Heart left ventricle (tissue), 16 donors: ENCODE measurements at places on chromosomes 6 and 20. TPM values are rescaled to one million over a fixed set of nuclear protein-coding genes. Genes with fewer than 3 reads are reported as not detected.

Gene SLC26A8
- total RNA-seq = not detected

Gene PRND
- total RNA-seq = 0.06 TPM

Gene SLC35D3
- not detected for total RNA-seq

Gene MROH8
- total RNA-seq = 7.1 TPM

Gene ULBP3
- total RNA-seq = 1.1 TPM

Gene THEMIS
- 0.39 TPM for total RNA-seq

Gene KCNS1
- total RNA-seq = not detected

Gene UCKL1
- 38.0 TPM for total RNA-seq

Gene ERVFRD-1
- not detected for total RNA-seq

Gene MYMX
- total RNA-seq = not detected

Gene SDC4
- 63.0 TPM for total RNA-seq

Gene C6orf15
- not detected for total RNA-seq

Gene SCRT2
- not detected for total RNA-seq

Gene DEFB119
- not detected for total RNA-seq

GRCh38 chr6:116663308-116663707, 5.3 kb downstream of the ZUP1 start:
- no peaks in the 10 kb centered on the region for H3K36me3 ChIP-seq
- no peak overlapping the region for H3K27ac ChIP-seq
- peaks cover 4% of the 10 kb centered on the region for H3K4me1 ChIP-seq
- no peak overlapping the region for H3K4me3 ChIP-seq
- H3K27me3 ChIP-seq = no peaks in the 10 kb centered on the region
- DNase-seq = no peak

DNA sequence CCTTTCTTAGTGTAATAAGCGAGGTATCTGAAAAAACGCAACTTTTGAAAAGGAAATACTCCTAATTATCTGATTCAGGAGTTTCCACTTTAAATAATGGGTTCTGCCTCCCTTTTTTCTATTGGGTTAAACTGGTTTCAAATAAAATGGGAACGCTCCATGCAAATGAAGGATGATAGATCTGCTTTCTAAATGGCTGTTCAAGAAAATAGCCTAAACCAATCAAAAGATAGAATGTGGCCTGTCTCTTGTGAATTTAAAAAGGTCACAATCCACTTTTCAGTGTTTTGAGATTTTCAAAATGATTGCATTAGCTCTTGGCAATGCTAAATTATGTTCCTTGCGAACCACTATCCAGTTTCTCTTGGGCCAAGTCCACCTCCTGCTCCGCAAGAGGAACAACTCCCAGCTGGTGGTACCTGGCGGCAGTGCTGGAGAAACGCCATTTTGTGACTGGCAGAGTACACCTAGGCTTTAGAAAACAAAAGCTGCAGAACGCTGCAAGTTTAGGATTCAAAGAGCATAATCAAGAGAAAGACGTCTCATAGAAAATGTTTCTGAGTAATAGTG, 56.7 kb downstream of the TRIM38 start:
- no peaks in the 10 kb centered on the region for H3K27me3 ChIP-seq
- DNase-seq = no peak
- no peak overlapping the region for H3K4me3 ChIP-seq
- H3K27ac ChIP-seq = no peak overlapping the region

- H3K4me1 ChIP-seq = no peaks in the 10 kb centered on the region
- no peak for DNase-seq
- no peak overlapping the region for H3K4me3 ChIP-seq
- no peak overlapping the region for H3K27ac ChIP-seq
- H3K27me3 ChIP-seq = no peaks in the 10 kb centered on the region
Measured at GRCh38 chr20:23823621-23824324, 2.8 kb downstream of the CST2 start.

DNA sequence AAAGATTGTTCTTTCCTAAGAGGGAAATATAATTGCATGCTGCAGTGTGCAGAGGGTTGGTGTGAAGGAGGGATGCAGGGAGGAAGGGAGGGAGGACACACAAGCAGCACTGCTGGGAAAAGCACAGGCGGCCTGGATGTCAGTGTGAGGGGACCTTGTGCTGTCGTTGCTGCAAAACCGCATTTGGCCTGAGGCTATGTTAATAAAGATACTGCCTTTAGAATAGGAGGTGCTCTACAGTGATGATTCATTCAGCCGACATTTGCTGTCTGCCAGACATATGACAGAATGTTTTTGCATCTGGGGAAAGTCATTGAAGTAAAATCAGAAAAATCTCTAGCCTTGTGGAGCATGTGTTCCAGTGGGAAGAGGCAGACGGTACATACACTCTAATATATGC, 50.5 kb upstream of the TRIM26 start:
- no peak for DNase-seq
- peaks cover 13% of the 10 kb centered on the region for H3K4me1 ChIP-seq
- no peak overlapping the region for H3K27ac ChIP-seq
- H3K27me3 ChIP-seq = peaks cover 7% of the 10 kb centered on the region

- H3K36me3 ChIP-seq = no peaks in the 10 kb centered on the region
- DNase-seq = no peak
- H3K27ac ChIP-seq = no peak overlapping the region
- H3K27me3 ChIP-seq = no peaks in the 10 kb centered on the region
- H3K4me1 ChIP-seq = no peaks in the 10 kb centered on the region
Measured at GRCh38 chr6:118780668-118781067, 113.3 kb upstream of the ASF1A start.

GRCh38 chr6:136188486-136188885, 61.6 kb downstream of the MTFR2 start:
- H3K4me1 ChIP-seq = no peaks in the 10 kb centered on the region
- H3K27me3 ChIP-seq = no peaks in the 10 kb centered on the region
- peaks cover 66% of the 10 kb centered on the region for H3K36me3 ChIP-seq
- H3K4me3 ChIP-seq = no peak overlapping the region
- no peak overlapping the region for H3K27ac ChIP-seq

GRCh38 chr20:41261790-41262717, 55.5 kb downstream of the ZHX3 start:
- no peak overlapping the region for H3K4me3 ChIP-seq
- peaks cover 3% of the 10 kb centered on the region for H3K36me3 ChIP-seq
- no peaks in the 10 kb centered on the region for H3K27me3 ChIP-seq

GRCh38 chr6:117270055-117270842, 4.9 kb downstream of the VGLL2 start:
- peak overlapping the region; percentile 6 for H3K4me3 ChIP-seq
- H3K36me3 ChIP-seq = no peaks in the 10 kb centered on the region
- H3K27ac ChIP-seq = no peak overlapping the region

DNA sequence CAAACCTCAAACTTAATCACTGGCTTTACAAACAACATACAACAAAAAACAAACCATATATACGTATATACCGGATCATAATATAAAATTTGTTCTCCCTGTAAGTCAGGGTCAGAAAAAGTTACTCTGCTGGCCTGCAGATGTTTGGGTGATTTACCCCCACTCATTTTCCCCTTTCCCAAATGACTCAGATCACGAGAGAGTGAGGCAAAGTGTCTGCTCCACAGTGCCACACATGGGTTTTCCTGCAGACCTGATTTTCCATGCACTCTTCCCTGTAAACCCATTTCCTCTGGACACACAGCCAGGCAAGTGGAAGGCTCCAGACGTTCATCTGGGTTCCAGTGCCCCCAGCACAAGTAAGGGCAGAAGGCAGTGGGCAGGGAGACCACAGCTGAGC, 23.5 kb downstream of the GFOD1 start:
- H3K27ac ChIP-seq = no peak overlapping the region
- peaks cover 68% of the 10 kb centered on the region for H3K4me1 ChIP-seq
- H3K27me3 ChIP-seq = no peaks in the 10 kb centered on the region
- H3K4me3 ChIP-seq = no peak overlapping the region

GRCh38 chr6:130788954-130789353, 38.3 kb upstream of the SMLR1 start:
- DNase-seq = no peak
- H3K4me1 ChIP-seq = no peaks in the 10 kb centered on the region
- no peak overlapping the region for H3K27ac ChIP-seq
- no peaks in the 10 kb centered on the region for H3K27me3 ChIP-seq

DNA sequence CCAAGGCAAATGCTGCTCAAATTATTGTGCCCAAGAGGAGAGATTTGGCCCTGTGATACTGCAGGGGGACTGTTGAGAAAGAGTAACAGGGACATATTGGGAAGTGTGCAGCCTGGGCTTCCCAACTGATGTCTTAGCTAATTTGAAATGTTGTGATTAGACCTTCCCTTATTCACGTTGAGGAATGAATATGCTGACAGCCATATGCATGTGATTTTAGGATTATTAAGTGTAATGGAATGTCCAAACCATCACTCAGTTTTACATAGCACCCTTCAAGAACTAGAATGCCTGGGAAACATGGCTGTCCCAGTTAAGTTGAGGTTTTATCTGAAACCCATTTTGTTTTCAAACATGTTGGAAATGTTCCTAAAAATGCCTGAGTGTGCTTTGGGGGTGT, 81.4 kb downstream of the CARMIL1 start:
- DNase-seq = no peak
- H3K36me3 ChIP-seq = no peaks in the 10 kb centered on the region
- H3K4me1 ChIP-seq = peaks cover 35% of the 10 kb centered on the region

GRCh38 chr6:80223743-80224212, 117.3 kb downstream of the BCKDHB start:
- no peaks in the 10 kb centered on the region for H3K4me1 ChIP-seq
- no peak overlapping the region for H3K4me3 ChIP-seq
- no peaks in the 10 kb centered on the region for H3K36me3 ChIP-seq
- H3K27me3 ChIP-seq = no peaks in the 10 kb centered on the region

DNA sequence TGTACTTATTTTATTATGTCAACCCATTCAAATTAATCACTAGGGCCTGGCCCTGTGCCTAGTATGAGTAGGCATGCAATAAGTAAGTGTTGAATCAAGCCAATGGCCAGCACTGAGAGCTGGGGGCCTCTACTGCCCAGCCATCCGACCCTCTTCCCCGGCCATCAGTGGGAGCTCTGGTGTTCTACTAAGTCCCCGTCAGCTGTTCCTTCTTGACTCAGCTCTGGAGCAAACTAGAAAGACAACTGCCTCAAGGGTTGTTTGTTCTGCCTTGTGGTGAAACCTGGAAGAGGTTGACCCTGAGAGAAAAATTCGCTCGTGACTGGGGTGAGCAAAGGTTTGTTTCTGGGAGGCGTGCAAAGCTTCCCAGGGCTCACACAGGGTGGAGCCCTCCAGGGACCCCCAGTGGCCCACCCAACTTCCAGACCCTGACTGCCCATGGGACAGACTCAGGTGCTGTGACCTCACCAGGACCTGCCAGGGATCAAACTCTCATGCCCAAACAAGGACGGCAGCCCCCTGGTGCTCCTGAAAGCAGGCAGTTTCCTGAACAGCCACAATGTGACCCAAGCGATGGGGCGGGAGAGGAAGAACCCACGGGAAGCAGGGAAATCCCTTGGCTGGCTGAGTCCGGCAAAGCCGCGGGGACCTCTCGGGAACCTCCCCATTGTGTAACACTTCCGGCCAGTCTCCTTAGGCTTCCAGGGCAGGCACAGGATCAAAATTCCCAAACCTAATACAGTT, 50.4 kb downstream of the BANF2 start:
- DNase-seq = peak; percentile 81
- H3K4me1 ChIP-seq = peaks cover 12% of the 10 kb centered on the region
- H3K4me3 ChIP-seq = no peak overlapping the region
- no peaks in the 10 kb centered on the region for H3K36me3 ChIP-seq
- no peak overlapping the region for H3K27ac ChIP-seq
- no peaks in the 10 kb centered on the region for H3K27me3 ChIP-seq

GRCh38 chr20:58470336-58471192, 44.6 kb downstream of the APCDD1L start:
- no peaks in the 10 kb centered on the region for H3K4me1 ChIP-seq
- DNase-seq = no peak
- no peaks in the 10 kb centered on the region for H3K36me3 ChIP-seq
- H3K27me3 ChIP-seq = no peaks in the 10 kb centered on the region
- no peak overlapping the region for H3K27ac ChIP-seq

DNA sequence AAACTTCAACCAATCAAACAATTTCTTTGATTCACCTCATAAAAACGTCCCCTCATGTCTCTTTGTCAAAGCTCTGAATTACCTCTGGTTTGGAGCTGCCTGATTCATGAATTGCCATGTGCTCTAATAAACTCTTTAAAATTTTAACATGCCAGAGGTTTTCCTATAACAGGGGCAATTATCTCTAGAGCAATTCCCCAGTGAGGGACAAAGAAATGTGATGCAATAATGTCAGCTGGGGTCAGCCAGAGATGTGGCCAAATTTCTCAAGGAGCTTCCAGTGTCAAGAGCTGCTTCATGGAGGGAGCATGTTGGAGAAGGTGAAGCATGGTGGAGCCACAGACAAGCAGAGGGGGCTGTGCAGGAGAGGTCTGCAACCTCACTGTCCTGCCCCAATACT, 38.7 kb upstream of the RFPL4B start:
- H3K4me3 ChIP-seq = no peak overlapping the region
- H3K4me1 ChIP-seq = peaks cover 13% of the 10 kb centered on the region
- no peaks in the 10 kb centered on the region for H3K27me3 ChIP-seq
- DNase-seq = no peak
- no peak overlapping the region for H3K27ac ChIP-seq

DNA sequence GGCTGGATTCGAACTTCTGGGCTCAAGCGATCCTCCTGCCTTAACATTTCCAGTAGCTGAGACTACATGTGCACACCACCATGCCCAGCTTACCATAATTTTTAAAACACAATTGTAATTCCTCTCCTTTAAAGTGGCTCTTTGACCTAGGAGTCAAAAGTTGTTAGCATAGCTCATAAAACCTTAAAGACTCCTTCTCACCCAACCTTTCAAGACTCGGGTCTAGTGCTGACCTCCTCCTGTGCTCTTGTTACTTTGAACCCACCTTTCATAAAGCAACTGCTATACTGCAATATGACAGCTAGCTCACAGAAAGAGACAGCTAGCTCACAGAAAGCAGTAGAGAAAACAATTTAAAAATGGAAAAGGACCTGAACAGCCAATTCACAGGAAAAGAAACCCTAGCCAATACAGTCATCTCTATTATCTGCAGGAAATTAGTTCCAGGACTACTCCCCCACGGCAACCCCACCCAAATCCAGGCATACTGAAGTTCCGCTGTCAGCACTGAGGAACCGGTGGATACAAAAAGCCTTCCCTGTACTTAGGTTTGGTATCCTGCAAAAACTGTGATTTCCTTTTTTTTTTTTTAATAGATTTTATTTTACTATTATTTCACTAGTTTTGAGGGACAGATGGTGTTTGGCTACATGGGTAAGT, 20.3 kb downstream of the SSR1 start:
- H3K4me3 ChIP-seq = no peak overlapping the region
- no peaks in the 10 kb centered on the region for H3K27me3 ChIP-seq
- peak overlapping the region; percentile 7 for H3K27ac ChIP-seq

DNA sequence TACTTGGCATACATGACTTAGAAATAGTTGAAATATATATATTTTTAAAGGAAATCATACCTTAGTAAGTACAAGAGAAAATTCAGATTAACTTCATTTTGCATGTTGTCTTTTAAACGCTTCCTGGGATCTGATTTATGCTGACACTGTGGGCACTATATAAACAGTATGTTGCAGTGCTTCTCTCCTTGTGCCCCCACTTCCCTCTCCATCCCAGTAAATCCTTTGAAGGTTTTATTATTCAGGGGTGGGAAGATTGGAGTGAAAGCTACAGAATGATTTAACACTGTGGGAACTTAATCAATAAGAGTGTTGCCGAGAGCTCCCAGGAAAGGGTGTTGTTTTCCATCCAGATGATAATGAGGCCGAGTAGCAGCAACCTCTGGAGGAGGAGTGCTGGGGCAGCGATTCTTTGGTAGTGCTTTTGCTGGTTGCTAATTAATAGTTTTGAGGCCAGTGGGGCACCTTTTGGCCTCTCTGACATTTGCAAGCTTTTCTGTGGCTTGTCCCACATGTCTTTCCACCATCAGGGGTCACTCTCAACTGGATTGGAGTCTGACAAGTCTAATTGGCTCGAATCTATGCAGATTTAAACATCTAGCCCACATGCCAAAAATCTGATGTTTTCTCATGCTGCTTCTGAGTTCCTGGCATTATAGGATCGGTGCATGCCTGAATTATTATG, 183.0 kb upstream of the MMS22L start:
- H3K4me1 ChIP-seq = no peaks in the 10 kb centered on the region
- no peak overlapping the region for H3K4me3 ChIP-seq
- H3K27me3 ChIP-seq = no peaks in the 10 kb centered on the region
- no peak overlapping the region for H3K27ac ChIP-seq
- no peak for DNase-seq
